NCI-H526 (cell line): ENCODE measurements at places on chromosomes 16 and 17.
A peak's percentile ranks its signal among the peaks of the same experiment; 100 is the strongest.

GRCh38 chr17:49851387-49852291, 3.8 kb upstream of the TAC4 start:
- DNase-seq: peak; percentile 51

- no peak for DNase-seq
These were observed 576.1 kb downstream of the CDH11 start for GRCh38 chr16:64545768-64546167.

GRCh38 chr17:29194669-29195068, 14.5 kb upstream of the MYO18A start:
- no peak for DNase-seq

DNA sequence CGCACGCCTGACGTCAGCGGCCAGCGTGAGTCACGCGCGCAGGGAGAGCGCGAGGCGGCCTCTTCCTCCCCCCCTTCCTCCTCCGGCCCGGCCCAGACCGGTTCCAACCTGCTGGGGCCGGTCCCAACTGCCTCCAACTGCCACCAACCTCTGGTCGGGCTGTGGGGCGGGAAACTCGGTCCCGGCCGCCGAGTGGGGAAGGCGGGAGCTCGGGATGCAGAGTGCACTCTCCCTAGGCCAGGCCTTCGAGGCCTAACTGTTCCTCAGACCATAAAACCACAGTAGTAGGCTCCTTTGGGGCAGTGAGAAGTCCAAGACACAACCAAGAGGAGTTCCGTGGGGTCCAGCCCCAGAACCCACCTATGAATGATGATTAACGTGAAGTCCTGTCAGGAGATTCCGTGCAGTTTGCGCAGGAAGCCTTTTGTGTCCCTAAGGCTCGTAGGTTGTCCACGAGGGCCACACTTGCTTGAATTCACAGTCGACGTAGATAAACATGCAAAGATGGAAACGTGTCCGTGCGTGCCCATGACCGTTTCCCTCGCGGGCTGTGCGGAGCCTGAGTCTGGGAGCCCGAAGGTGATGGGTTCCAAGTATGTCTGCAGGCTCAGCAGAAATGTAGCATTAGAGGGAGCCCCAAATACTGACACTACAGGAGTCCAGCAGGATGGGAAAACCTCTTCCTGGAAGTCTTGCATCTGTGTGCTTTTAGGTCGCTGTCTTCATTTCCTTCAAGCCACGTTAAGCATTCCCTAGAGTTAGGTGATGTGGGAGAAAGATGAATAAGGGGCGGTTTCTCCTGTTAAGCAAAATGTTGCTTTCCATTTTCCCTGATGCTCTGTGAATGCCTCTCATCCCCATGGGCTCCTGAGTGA, 647 bp downstream of the UNK start:
- peak; percentile 89 for DNase-seq

- no peak for DNase-seq
These were observed 16.9 kb upstream of the SP2 start for GRCh38 chr17:47879028-47879585.

GRCh38 chr16:66189951-66190350, 176.5 kb upstream of the CDH5 start:
- DNase-seq: no peak

- DNase-seq: no peak
These were observed 332 bp upstream of the VPS25 start for GRCh38 chr17:42772945-42773289.

DNA sequence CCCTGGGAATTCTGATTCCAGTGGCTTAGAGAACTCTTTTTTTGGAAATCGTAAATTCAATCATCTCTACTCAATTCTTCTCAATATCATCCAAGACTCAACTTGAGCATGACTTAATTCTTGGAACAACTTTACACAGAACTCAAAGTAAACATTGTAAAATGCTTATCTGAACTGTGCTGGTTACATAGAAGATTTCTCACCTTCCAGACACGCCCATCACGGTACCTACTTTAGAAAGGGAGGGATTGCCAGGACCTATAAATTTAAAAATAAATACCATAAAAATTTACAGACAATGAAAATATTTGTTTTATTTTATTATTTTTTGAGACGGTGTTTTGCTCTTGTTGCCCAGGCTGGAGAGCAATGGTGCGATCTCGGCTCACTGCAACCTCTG, 26.5 kb downstream of the MAP1LC3B start:
- no peak for DNase-seq

DNA sequence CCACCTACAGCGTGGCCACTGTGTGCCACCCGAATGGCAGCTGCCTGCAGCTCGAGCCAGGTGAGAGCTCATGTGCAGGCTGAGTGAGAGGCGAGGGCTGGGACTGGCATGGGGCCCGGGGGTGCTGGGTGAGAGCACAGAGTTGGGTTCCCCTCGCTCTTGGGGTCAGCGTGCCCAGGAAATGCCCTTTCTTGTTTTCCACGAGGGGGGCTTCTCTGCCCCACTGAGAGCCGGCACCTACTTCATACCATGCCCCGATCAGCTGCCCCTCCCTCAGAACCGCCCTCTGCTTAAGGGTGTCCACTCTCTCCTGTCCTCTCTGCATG, 10.1 kb downstream of the ACE start:
- DNase-seq: no peak

GRCh38 chr16:6114691-6115090, 1017.1 kb upstream of the EEF2KMT start:
- DNase-seq: peak; percentile 27

GRCh38 chr17:74190154-74190553, 13.3 kb upstream of the RPL38 start:
- peak; percentile 80 for DNase-seq

- no peak for DNase-seq
These were observed 15.8 kb upstream of the TBX21 start for GRCh38 chr17:47717261-47717697.

DNA sequence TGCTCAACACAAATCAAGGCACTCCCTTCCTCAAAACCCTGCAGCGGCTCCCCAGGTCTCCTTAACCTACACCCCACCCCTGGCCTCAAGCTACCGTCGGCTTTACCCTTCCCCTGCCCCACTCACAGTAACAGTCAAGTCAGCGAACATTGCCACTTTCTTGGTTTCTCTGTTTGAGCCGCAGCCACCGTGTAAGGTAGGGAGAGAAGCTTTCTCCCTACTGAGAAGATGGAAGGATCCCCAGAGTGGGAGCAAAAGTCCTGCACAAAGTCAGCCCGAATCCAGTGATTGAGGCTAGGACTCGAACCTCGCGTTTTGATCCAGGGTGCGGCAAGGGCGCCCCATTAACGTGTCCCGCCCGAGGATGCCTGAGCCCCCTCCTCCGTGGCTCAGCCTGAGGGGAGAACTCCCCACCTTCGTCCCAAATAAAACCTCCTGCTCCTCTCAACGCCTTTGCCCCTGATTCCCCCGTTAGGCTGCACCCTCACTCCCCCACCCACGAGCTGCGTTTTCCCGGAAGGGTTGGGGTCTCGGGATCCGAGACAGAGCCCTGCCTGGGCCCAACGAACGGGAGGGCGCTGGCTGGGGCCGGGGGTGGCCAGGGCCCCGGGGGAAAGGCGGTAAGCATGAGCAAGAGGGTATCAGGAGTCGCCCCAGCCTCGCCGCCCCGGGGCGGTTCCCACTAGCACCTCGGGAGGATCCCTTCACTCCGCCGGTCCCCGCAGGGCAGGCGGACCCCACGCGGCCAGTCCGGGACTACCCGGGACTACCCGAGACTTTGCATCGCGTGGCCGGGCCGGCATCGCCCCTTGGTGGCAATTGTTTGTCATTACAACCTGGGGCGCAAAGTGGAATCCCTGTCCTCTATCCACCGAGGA, 9.9 kb upstream of the NAGS start:
- peak; percentile 87 for DNase-seq

- DNase-seq: no peak
These were observed 13.8 kb downstream of the ITGB3 start for GRCh38 chr17:47267354-47267828.

DNA sequence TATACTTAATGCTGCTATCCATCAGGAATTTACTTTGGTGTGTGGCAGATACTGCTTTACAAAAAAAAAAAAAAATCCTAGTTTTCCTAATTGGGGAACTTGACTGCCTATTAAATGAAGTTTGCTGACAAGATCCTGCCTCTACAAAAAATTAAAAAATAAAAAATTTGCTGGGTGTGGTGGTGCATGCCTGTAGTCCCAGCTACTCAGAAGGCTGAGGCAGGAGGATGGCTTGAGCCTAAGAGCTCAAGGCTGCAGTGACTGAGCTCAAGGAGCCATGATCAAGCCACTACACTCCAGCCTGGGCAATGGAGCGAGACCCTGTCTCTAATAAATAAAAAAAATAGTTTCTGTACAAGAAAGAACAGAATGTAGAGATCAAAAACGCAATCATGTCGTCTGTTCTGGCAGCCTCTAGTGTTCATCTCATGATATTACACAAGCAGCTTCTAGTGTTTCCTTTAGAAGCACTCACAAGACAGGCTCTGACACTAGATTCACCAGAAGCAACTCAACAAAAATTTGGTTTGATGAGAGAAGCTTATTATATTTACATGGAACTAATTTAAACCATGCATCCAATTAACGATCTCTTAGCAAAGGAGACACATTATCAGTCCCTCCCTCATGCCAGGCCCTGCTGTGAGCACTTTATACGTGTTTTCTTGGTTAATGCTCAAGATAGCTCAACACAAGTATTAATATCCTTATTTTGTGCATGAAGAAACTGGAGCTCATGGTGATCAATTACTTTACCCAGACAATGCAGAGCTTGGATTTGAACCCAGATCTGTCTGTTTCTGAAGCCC, 6.8 kb upstream of the KRTAP17-1 start:
- DNase-seq: peak; percentile 5

DNA sequence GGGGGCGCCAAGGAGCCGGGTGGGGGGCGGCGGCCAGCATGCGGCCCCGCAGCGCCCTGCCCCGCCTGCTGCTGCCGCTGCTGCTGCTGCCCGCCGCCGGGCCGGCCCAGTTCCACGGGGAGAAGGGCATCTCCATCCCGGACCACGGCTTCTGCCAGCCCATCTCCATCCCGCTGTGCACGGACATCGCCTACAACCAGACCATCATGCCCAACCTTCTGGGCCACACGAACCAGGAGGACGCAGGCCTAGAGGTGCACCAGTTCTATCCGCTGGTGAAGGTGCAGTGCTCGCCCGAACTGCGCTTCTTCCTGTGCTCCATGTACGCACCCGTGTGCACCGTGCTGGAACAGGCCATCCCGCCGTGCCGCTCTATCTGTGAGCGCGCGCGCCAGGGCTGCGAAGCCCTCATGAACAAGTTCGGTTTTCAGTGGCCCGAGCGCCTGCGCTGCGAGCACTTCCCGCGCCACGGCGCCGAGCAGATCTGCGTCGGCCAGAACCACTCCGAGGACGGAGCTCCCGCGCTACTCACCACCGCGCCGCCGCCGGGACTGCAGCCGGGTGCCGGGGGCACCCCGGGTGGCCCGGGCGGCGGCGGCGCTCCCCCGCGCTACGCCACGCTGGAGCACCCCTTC, 484 bp downstream of the FZD2 start:
- DNase-seq: peak; percentile 39

- no peak for DNase-seq
These were observed 3.0 kb upstream of the CMTM3 start for GRCh38 chr16:66601471-66601870.

DNA sequence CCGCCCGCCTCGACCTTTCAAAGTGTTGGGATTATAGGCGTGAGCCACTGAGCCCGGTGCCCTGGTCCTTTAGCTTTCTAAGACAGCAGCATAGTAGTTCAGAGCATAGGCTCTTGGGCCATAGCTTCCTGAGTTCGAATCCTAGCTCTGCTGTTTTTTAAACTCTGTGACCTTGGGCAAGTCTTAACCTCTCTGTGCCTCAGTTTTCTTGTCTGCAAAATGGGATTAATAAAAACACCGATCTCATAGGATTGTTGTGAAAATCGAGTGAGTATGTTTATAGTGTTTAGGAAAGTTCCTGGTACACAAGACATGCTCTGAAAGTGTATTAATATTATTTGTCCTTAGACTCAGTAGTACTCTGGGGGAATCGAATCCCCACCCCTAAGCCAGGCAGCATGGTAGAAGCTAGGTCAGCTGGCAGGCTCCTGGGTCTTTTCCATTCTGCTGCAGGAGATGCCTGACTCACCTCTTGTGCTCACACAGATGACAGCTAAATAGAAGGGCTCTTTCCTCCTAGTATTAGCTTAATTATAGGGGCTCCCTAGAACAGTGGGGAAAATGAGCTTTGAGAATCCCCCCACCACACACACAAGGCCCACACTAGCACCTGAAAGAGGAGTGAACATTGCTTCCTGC, 44.1 kb downstream of the PRKCB start:
- no peak for DNase-seq
